GM18507 (cell line): ENCODE measurements at places on chromosomes 2 and 18.

GRCh38 chr2:197851451-197851850 lies 47.1 kb downstream of the PLCL1 start:
- DNase-seq = no peak

DNA sequence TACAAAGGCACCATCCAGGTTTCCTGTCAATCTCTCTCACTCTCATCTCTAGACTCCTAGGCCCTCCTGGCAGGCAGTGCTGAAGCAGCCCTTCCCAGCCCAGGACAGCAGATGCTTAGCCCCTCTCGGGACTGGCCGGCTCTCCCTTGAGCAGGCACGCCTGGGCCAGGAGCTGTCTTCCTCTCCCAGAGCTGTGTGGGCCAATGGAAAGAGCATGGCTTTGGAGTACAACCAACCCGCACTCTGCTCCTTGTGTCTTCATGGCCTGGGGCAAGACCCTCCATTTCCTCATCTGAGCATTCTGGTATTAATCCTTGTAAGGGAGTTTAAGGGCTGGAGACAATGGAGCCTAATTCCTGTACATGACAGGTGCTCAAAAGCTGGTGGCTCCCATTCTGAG lies 97.2 kb downstream of the CAPN13 start:
- no peak for DNase-seq

DNA sequence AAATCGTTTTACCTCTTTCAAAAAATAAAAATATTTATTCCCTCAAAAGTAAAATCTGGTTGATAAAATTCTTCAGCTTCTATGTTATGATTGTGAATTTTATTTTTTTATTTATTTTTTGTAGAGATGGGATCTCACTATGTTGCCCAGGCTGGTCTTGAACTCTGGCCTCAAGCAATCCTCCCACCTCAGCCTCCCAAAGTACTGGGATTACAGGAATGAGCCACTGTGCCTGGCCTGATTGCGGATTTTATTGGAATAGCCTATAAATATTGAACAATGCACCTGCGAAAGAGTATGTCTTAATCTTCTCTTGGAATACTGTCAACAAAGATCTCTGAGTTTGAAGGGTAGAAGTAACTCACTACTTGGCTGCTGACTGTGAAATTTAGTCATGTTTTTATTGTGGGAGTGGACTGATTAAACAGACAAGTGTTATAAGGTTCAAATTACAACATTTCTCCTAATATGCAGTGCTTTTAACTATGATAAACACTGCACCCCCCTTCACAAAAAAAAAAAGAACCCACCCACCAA lies 138.0 kb downstream of the AFF3 start:
- no peak for DNase-seq

DNA sequence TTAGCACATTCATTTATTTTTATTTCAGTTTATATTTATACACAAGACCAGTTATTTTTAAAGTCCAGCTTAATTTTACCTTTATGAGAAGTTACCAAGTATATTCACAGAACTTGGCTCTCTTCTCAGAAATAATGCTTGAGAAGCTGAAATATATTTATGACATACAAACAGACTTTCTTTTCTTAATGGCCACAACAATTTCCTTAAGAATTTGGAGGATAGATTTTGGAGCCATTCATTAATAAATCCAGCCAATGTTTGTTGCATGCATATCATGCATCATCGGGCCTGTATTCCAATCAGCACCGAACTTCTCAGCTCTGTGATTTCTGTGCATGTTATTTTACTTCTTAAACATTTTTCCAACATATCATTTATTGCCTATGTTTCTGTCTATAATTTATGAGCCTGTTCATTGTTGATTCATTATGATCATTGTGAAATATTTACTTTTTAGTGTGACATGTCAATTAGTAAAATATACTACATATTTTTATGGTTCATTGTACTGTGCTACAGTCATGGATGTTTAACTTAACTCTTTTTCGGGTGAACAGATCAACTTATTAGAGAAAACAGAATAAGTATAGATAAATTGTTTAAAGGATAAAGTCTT lies 3.5 kb downstream of the GULP1 start:
- DNase-seq = no peak

- DNase-seq = no peak
These were observed 376.1 kb upstream of the SOX11 start for GRCh38 chr2:5316001-5316490.

DNA sequence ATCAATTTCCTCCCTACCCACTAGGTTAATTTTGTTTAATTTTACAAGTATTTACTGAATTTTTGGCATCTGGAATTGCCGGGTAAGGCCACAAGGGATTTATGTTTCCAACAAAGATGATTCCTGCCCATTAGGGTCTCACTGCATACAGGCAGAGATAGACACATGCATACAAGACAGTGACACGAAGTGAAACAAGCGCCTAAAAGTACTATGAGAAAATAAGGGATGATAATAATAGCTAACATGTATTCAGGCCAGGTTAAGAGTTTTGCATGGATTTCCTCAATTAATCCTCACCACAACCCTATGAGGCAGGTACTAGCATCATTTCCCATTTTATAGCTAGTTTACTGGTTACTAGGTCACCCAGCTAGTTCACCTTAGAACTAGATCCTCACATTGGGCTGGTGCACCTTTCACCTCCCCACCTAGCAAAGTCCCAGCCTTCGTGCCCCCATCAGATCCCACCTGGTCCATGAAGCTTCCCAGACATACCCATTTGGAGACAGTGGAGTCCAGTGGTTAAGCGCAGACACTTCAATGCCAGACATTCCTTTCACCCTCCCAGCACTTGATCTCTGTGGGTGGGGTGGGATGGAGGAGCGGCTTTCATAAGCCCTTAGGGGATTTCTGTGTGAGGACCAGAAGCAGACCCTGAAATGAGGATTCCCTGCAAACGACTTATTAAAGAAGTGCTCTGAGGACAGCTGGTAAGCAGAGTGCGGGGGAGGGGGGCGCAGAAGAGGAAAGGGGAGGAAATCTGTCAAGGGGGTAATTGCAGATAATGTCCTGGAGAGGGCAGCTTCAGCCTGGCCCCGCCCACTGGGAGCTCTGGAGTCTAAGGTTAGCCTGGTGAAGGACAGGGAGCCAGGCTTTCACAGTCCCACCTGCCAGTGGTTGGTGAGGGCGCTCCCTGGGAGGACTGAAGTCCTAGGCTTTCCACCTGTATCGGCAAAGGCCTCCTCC lies 5.8 kb upstream of the DGUOK start:
- no peak for DNase-seq

DNA sequence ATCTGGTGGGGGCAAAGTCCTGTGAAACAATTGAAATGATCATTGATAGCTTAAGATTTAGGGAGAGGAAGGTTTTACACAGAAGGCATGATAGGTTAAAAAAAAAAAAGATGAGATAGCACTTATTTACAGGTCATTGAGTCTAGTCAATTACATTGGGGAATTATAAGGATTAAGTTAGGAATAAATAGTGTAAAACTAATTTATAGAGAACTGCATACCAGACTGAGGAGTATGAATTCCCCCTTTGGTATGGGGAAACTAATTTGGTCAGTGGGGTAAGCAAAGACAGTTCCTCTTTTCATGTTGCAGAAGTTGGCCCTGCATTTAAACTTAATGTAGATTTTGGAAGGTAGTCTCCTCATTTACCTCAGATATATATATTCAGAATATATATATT lies 10.8 kb downstream of the GLS start:
- DNase-seq = no peak

DNA sequence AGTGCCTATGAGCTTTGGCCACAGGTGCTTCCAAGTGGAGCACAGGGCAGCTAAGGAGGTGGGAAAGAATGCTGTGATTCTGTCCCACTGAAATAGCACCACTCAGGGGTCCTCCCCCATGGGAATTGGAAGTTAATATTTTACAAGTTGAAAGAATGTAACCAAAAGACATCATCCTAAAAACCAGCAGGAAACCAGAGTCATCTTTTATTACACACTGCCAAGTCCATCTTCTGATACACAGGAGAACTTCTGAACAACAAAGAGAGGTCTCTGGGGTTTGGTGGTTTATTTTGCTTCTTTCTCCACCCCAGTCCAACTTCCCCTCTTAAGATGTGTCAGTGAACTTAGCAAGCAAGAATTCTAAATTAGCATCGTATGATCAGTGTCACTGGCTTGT lies 47.7 kb downstream of the COLEC12 start:
- no peak for DNase-seq

GRCh38 chr2:26711457-26712161 lies 19.1 kb downstream of the KCNK3 start:
- no peak for DNase-seq

DNA sequence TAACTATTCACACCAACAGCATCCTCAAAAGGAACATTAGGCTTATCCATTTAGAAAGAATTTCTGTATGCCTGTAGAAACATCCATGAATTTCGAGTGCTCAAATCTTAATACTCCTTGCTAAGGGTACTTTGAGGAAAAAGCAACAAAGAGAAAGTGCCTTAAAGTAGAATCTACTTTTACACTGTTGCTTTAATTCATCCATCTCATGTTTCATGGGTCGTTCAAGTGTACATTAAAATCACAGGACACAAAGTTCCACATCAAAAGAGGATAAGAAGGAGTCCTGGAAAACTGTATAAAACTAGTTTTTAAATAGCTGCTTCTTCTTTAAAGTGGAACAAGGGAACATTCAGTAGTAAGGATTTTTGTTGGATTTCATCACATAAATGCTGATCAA lies 54.5 kb downstream of the LRP1B start:
- no peak for DNase-seq

DNA sequence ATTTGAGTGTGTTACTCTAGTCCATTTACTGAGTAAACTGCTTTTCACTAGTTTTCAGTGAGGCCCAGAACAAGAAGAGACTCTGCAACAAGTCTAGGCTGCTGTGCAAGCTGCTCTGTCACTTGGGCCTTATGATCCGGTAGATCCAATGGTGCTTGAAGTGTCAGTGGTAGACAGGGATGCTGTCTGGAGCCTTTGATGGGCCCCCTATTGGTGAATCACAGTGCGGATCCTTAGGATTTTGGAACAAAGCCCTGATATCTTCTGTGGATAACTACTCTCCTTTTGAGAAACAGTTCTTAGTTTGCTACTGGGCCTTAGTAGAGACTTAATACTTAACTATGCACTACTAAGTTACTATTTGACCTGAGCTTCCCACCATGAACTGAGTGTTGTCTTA lies 150.2 kb downstream of the TMEFF2 start:
- DNase-seq = no peak

GRCh38 chr18:37249895-37250618 lies 315.5 kb downstream of the CELF4 start:
- DNase-seq = no peak
